ENCODE measurements at places on chromosomes 2 and 18.

GRCh38 chr18:76057386-76057785 is 437.7 kb downstream of the ZNF516 start:
- no peak for DNase-seq

DNA sequence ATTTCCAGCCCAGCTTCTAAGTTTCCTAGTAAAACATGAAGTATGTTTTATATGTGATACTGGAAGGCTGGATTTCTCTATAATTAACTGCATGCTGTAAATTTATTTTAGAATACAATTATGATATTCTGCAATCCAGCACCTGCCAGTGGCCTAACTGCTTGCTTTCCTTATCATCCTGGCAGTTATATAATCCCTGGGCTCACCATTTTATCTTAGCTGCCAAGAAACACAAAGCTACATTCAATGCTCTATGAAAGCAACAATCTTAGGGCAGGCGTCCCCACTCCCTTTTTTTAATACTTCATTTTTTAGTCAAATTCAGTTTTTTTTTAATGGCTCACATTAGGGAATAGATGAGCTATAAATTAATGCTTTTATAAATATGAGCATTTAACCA is 38.4 kb upstream of the UBXN4 start:
- no peak for DNase-seq

GRCh38 chr2:144678736-144679135 is 158.8 kb upstream of the ZEB2 start:
- no peak for DNase-seq

DNA sequence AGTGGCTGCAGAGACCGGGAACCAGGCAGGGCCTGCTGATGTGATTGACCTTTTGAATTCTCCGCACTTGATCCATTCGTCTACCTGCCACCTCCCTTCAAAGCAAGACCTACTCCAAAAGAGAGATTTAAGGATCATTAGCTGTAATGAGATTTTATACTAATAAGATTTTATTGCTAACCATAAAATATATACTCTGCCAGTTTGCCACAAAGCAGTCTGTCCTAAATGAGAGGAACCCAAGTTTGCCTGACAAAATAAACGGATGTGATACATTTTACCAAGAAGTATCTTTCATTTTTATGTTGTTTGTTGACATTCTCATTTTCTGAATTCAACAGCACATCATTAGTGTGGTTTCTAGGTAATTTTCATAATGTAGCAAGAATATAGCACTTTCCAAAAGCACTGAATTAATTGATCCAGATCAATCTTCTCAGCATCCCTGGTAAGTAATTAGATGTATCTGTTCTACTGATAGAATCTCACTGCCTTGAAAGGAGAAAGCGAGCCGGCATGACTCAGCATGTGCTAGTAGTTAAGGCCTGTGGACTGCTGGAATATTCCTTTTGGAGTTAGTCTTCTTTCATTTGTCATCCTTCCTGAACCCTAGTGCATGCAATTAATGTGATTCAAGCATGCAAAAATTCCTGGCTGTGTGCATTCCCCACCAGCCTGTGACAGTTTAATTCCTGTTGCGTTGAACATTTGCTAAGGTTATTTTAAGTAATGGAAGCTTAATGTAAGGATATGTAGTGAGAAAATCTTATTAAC is 128.5 kb downstream of the ARL6IP6 start:
- DNase-seq: no peak

DNA sequence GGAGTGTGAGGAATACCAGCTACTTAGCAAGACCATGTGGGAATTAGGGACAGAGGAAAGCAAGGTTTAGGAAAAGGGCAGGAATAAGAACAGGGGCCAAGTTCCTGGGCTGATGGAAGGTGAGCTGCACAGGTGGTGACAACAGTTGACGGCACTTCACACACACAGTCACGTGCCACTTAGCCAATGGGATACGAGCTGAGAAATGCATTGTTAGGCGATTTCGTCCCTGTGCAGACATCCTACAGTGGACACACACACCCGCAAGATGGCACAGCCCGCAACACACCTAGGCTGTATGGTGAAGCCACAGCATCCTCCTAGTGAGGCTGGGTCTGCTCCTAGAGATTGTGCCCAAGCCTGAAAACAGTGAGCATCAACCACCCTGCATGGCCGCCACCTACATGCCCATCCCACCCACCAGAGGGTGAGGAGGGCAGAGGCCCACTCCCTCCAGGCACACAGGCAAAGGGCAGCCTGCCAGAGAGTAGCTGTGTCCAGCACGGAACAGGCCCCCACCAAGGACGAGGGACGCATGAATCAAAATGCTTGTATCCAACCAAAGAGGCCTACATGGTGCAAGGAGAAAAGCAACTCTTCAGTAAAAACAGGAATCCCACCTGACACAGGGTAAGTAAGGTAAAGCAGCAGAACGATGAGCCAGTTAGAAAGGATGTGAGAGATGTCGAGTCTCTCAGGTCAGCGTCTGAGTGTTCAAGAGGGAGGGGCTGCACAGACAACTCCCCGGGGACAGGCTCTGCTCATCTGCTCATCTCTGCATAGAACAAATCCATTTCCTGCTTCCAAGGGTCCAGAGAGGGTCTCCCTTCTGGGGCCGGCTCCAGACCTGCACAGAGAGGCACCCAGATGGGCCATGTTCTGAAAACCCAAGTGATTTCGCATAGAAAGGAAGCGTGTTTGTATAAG is 51.3 kb downstream of the ZNF516 start:
- DNase-seq: no peak

GRCh38 chr18:67794521-67794920 is 278.0 kb upstream of the DSEL start:
- DNase-seq: no peak

DNA sequence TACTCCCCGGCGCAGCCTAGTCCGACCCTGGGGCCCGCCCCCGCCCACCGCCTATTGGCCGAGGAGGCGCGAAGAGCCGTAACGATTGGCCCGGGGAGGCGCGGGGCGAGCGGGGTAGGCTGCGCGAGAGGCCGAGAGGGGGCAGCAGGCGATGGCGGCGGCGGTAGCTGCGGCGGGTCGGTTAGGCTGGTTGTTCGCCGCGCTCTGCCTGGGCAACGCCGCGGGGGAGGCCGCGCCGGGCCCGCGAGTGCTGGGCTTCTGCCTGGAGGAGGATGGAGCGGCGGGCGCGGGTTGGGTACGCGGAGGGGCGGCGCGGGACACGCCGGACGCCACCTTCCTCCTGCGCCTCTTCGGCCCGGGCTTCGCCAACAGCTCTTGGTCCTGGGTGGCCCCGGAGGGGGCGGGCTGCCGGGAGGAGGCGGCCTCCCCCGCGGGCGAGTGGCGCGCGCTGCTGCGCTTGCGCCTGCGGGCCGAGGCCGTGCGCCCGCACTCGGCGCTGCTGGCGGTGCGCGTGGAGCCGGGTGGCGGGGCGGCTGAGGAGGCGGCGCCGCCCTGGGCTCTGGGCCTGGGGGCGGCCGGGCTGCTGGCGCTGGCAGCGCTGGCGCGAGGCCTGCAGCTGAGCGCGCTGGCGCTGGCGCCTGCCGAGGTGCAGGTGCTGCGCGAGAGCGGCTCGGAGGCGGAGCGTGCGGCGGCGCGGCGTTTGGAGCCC is at the start of gene CNNM3:
CNNM3 (plus strand) TSS at position 142 of the 709 bp plus-strand sequence; CDS start at position 152, 10 bp downstream.
- peak; percentile 95 for DNase-seq

- no peak for DNase-seq
Measured at GRCh38 chr18:58792086-58792485, 72.6 kb upstream of the ZNF532 start.

GRCh38 chr2:157746234-157746950 is 117.7 kb upstream of the ACVR1C start:
- no peak for DNase-seq

DNA sequence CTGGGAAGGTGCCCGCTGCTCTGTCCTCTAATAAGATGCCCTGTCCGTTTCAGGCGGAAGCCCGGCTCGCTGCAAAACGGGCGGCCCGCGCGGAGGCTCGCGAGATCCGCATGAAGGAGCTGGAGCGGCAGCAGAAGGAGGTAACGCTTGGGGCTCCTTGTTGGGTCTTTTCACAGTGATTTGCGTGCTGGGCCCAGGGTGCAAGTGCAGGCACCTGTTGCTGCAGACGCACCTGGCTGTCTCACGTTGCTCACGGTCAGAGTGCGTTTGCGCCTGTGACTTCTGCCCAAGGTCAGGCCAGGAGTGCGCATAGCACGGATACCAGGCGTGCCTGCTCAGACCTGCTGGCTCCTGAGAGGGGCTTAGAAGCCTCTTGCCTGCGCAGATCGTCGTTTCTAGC is 81.1 kb downstream of the LRRFIP1 start:
- DNase-seq: no peak

GRCh38 chr2:127592761-127593227 is 53.2 kb upstream of the GPR17 start:
- DNase-seq: no peak

DNA sequence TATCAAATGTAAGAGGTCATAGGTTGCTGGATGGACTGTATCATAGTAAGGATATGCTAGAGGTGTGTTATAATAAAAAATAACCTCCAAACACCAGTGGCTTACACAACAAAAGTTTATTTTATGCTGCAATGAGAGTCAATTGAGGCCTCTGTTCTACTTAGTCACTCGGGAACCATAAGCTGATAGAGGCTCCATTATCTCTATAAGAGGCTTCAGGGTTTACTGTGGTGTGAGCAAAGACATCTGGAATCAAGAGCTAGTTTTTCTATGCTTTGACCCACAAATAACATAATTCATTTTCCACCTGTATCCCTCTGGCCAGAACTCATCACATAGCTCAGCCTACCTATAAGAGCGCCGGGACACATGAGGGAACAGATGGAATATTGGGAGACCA is 47.5 kb upstream of the NEMP2 start:
- DNase-seq: no peak

All from mucosa of gallbladder (tissue), 1 donor.